OCI-LY7 (cell line): ENCODE measurements at places on chromosomes 3 and 15.

GRCh38 chr3:40047406-40047805 lies 238.0 kb downstream of the MYRIP start:
- DNase-seq = no peak

GRCh38 chr15:47212222-47213010 lies 504.9 kb upstream of the SEMA6D start:
- no peak for DNase-seq

DNA sequence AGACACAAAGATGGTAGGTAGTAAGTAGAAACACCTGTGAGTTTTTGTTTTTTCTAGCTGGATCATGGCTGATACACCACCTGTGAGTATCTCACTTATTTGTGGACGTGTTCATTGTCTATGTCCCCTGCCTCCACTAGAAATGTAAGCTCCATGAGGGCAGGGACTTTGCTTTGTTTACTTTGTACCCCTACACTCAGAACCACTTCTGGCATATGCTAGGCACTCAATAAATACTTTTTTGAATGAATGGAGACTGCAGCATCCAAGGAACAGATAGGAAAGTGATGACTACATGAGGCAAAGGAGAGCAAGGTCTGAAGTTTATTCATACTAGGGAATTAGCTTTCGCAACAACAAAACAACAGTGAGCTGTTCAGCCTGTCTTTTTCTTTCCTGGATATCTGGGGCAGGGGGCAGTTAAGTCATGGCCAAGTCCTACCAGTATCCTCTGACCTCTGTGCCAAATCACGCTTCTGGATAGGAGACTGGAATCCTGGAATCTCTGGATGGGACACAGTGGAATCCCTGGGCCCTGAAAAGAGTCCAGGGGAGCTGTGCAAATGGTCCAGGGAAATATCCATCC lies 11.6 kb upstream of the EPB42 start:
- DNase-seq = no peak

- DNase-seq = no peak
Measured at GRCh38 chr3:9976721-9977709, 9.6 kb downstream of the EMC3 start.

DNA sequence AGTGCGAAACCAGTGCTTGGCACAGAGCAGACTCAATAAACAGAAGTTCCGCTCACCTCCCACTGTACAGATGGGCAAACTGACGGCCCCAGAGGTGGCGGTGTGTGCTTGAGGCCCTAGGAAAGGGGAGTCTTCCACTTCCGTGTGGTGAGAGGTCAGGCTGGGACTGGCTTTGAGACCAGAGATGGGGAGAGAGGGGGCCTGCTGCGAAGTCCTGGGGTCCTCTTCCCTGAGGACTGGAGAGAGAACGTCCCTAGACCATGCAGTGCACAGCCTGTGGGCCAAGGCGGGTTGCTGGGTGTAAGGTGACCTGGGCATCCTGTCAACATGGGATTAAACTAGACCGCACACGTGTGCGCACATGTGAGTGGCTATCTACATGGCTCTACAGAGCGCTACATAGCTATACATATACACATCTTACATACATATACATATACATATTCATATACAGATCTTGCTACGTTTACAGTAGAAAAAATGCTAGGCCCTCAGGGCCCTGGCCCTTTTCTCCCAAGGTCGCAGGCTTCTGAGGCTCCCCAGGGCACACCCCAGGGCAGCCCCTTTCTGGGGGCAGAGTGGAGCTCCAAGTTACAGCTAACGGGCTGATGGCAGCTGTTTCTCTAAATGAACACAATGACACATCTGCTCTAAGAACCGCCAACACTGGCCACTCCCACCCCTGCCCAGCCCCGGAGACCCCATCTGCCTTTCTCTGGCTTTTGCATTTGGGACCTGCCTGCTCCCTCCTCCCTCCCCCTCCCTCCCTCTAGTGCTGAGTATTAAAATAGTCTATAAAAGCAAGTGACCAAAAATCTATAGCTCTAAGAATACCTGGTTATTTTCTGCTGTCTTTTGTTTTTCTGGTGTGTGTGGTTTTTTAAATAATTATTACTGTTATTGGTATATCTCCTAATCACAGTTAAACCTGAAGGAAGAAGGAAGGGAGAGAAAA lies 47.0 kb downstream of the HCN4 start:
- DNase-seq = no peak

DNA sequence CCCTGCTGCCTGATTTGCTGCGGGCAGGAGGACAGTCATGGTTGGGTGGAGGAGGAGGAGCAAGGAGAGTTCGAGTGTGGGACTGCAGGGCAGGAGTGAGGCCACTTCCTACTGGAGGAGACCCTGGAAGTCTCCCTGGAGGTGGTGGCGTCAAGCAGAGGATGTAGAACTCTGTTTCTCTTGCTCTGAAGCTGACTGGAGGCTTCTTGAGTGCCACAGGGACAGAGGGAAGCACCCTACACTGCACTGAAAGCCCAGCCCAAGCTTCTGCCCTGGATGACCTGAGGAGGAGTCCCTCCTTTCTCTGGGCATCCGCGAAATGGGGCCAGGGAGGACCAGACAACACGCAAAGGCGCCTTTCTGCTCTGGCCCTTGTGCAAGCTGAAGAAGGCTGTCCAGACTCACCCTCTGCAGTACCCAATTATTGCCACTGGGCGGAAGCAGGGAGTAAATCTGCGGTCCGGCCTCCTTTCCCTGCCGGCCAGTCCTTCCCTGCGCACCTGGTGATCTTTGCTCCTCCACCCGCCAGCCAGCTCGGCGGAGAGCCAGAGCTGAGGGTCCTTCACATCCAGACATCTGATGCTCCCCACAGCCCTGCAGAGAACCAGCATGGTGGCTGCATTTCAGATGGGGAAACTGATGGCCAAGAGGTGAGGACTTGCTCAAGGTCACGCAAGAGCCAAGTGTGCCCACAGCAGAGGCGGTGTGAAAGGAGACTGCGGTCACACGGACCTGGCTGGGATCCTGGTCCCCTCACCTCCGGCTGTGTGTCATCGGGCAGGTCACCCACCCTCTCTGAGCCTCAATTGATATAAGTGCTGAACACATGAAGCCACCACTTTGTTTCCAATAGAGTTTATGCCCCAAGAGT lies 207.1 kb downstream of the TBC1D2B start:
- peak; percentile 46 for DNase-seq

GRCh38 chr3:150898046-150898754 lies 7.0 kb downstream of the MINDY4B start:
- no peak for DNase-seq

DNA sequence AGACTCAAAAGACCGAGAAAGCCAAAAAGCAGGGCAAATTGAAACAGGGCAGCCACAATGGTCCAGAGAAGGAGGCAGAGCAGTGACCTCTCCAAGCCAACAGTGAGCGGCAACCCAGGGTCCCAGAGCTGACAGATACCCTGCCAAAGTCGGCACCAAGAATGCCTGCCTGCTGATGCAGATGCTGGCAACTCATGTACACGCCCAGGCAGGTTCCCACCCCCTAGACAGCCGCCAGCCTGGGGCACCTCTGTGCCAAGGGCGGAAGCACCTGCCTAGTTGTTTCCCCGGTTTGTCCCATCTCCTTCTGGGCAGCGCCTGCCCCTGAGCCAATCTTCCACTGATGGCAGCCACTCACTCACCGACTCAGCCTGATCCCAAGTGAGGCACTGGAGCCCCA lies 22.1 kb downstream of the KLHL25 start:
- DNase-seq = no peak

GRCh38 chr15:28930476-28931291 lies 44.9 kb downstream of the APBA2 start:
- DNase-seq = no peak

DNA sequence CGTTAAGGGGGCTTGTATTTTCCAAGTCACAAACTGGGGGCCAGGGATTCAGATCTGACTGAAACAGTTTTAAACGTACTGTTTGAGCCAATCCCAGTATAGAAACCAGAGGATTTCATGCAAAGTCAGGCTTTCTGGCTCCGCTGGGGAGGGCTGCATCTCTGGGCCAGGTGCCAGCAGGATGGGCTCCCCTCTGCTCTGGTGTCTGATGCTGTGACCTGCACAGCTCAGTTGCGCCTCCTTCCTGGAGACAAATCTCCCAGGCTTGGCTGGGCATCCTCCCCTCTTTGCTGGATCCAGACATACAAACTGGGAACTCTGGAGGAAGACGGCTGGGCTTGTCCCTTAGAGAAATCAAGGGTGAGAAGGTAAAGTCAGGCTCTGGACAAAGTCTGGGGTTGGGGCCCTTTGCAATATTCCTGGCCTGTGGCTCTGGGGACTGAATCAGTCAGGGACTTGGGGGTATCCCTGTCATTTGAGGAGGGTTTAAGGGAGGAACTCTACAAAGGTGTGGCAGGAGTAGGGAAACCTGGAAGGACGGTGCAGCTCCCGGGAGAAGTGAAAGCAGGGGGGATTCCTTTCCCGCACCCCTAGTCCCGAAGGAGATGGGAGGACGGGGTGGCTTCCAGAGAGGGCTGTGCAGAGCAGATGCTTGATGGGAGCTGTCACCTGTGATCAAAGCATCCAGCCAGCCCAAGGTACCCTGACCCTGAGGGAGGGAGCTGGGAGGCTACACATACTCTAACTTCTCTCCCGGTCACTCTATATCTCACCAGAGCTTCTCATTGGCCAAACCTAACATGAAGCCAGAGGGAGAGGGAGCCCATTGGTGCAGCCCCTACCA lies 114.8 kb upstream of the ATP2B2 start:
- DNase-seq = no peak
